ENCODE measurements at places on chromosomes 13 and 19.
A peak's percentile ranks its signal among the peaks of the same experiment; 100 is the strongest.

GRCh38 chr13:87198371-87198770, 472.8 kb upstream of the SLITRK5 start:
- DNase-seq, result no peak

- no peak for DNase-seq
Observed at GRCh38 chr19:32908641-32909190, 39.1 kb upstream of the SLC7A9 start.

GRCh38 chr19:43625918-43626579, 6.6 kb upstream of the ZNF428 start:
- DNase-seq, result peak; percentile 73

DNA sequence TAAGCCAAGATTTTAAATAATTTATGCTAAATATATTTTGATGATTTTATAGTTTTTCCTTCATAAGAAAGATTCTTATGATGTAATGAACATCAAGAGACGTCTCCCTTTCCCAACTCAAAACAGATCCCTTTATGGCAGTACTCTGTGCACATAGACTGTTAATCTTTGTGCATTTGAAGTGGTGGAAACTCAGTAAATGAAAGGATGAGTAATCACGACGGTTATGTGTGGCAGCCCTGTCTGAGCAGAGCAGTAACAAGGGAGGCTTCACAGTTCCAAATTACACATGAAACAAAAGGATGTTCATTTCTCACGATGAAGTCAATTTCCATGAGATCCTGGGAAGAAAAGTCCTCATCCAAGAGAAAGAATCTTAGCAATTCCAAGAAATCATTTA, 498.1 kb downstream of the KLF5 start:
- peak; percentile 9 for DNase-seq

GRCh38 chr13:98577836-98578285, 954 bp upstream of the STK24 start:
- DNase-seq, result no peak

DNA sequence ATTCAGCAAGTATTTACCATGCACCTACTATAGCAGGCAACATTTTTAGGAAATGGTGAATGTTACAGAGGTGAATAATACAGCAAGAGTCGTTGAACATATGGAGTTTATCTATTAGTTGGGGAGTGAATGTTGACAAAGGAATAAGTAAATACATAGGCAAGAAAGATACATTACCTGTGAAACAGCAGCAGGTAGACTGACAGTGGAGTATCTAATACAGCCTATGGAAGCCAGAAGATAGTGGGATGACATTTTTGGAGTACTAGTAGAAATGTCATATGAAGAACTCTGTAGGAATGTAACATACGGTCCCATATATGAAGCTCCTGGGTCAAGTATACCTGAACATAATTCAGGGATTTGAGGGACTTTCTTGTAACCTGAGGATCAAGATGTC, 2.1 kb upstream of the TNFSF11 start:
- DNase-seq, result no peak

DNA sequence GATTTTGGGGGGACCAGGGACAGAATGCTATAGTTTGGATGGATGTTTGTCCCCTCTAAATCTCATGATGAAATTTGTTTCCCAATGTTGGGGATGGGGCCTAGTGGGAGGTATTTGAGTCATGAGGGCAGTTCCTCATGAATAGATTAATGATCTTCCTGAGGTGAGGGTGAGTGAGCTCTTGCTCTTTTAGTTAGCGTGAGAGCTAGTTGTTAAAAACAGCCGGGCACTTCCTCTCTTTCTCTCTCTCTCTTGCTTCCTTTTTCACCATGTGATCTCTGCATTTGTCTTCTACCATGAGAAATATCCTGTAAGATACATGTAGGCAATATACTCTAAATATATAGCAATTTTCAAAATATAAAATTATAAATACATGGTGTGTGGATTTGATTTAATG, 290.8 kb upstream of the PCDH9 start:
- no peak for DNase-seq

DNA sequence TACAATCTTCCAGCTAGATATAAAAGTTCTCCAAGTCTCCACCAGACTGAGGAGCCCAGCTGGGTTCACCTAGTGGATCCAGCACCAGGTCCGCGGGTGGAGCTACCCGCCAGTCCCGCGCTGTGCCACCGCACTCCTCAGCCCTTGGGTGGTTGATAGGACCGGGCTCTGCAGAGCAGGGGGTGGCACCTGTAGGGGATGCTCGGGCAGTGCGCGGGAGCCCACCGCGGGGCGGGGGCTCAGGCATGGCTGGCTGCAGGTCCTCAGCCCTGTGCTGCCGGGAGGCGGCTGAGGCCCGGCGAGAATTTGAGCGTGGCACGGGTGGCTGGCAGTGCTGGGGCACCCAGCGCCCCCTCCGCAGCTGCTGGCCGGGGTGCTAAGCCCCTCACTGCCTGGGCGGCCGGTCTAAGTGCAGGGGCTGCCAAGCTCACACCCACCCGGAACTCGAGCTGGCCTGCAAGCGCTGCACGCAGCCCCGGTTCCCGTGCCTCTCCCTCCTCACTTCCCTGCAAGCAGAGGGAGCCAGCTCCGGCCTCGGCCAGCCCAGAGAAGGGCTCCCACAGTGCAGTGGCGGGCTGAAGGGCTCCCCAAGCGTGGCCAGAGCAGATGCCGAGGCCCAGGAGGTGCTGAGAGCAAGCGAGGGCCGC, 542.8 kb upstream of the PCDH9 start:
- DNase-seq, result no peak

DNA sequence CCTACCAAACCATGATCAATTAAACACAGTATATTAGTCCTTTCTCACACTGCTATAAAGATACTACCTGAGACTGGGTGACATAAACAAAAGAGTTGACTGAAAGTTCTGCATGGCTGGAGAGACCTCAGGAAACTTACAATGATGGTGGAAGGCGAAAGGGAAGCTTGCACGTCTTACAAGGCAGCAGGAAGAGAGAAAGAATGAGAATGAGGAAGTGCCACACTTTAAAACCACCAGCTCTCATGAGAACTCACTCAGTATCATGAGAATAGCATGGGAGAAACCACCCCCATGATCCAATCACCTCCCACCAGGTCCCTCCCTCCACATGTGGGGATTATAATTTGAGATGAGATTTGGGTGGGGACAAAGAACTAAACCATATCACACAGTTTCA, 324.9 kb upstream of the ZNF507 start:
- no peak for DNase-seq

DNA sequence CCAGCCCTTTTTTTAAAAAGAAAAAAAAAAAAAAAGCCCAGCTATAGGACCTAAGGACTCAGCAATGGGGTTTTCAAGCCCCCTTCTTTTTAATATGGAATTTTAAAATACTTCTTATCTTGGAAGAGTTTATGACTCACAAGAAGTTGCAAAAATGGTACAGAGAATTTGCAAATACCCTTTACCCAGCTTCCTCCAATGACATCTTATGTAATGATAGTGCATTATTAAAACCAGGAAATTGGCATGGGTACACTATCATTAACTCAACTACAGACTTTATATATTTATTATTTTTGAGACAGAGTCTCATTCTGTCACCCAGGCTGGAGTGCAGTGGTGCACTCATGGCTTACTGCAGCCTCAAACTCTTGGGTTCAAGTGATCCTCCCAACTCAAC, 16.1 kb downstream of the TMEM38A start:
- no peak for DNase-seq

GRCh38 chr13:30818323-30818960, 83.1 kb downstream of the ALOX5AP start:
- no peak for DNase-seq

DNA sequence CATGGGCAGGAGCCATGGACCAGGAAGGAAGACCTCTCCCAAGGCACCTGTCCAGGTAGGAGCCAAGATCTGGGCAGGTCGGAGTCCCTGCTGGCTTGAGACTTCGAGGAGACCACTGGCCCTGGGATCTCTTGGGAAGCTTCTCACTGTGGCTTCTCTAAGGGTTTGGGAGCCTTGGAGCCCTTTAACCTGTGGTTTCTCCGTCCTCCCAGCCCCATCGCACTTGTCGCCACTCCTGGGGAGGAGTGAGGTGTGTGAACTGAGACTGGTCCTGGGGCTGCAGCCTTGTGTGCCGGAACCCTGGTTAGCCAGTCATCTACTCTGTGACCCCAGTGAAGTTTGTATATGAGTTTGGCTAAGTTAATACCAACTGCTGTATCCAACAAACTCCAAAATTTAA, 8.2 kb downstream of the ZNF805 start:
- no peak for DNase-seq

GRCh38 chr19:44904426-44904994, 1.1 kb upstream of the APOE start:
- DNase-seq, result no peak

GRCh38 chr13:102402290-102402689, 442 bp upstream of the FGF14 start:
- peak; percentile 65 for DNase-seq

GRCh38 chr13:40096357-40096901, 441.0 kb downstream of the COG6 start:
- no peak for DNase-seq

DNA sequence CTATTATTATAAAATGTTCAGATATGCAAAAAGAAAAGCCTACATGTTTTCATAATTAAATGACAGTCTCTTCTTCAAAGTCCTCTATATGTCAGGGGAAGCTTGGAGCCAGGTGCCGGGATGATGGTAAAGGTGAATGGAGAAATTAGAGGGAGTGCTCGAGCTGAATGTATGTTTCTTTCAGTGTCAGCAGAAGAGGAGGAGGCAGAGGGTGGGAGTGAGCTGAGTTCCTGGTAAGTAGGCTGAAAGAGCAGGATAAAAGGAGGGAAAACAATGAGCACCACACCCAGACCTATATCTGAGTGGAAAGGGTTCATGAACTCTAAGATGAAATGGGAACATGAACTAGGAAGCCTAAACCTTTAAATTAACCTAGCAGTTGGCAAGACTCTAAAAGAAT, 307.6 kb upstream of the NBEA start:
- DNase-seq, result no peak

DNA sequence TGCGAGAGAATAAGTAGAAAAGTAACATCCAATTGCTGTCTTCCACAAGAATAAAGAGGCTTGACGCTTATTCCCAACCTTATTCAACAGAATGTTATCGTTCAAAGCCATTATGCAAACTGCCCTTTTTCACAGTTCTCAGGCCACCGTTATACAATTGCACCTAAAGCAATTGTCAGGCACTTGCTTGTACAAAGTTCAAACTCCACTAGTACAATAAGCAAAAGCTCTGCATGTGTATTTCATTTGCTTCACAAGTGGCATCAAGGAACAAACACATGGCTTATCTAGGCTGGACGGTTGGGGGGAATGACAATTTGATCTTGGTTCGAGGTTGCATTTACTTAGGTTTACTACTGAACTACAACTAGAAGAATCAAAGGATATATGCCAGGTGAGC, 815.6 kb downstream of the EFNB2 start:
- no peak for DNase-seq

GRCh38 chr13:76934671-76935070, 13.6 kb upstream of the ACOD1 start:
- DNase-seq, result no peak

DNA sequence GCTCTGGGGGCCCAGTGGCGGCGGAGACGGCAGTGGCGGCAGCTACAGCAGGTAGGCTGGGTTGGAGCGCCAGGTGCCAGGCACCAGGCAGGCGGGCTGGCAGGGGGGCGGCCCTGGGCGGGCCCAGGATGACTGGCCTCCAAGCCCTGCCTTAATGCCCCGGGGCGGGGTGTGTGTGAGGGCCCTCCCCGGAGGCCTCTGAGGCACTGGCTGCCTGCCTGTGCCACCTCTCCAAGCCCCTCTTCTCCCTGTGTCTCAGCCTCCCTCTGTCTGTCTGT, at the start of gene KLK11:
KLK11 (minus strand) TSS at position 63 of the 278 bp plus-strand sequence. CDS start 985 bp downstream, outside the sequence.
- no peak for DNase-seq

- DNase-seq, result no peak
Observed at GRCh38 chr19:49447485-49448431, 3.9 kb downstream of the PIH1D1 start.

GRCh38 chr19:47681388-47681787, 31.8 kb upstream of the EHD2 start:
- DNase-seq, result no peak

DNA sequence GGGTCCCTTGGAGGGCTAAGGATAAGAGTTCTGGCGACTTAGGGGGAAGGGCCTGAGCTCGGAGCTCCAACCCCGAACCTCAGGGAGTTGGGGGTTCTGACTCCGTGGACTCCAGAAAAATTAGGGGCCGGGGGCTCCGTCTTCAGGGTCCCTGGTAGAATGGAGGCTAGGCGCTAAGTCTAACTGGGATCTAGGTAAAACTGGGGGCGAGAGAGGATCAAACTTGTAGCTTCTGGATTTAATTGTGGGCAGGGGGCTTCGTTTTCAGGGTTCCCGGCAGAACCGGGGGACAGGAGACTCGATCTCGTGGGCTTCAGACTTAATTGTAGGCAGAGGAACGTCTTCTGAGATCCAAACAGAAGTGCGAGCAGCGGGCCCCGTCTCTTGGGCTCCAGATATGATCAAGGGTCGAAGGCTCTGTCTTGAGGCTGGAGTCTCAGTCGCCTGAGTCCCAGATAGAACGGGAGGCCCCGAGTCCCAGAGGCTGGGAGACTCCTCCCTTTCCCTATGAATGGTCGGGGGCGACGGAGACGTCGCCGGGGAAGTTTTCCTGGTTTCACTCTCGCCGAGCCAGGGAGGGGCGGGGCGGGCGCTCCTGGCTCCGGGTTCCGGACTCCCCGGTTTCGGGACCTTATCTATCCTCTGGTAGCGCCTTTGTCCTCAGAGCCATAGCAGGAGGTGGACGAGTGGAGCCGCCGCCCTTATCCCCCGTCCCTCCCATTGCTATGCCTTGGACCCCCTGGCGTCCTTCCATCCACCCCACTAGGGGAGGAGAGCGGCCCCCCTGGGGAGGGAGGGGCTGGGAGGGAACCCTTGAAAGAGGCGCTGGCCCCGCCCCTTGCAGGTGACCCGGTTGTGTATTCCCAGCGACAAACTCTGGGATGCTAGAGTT, 1.3 kb downstream of the NECTIN2 start:
- DNase-seq, result peak; percentile 36

DNA sequence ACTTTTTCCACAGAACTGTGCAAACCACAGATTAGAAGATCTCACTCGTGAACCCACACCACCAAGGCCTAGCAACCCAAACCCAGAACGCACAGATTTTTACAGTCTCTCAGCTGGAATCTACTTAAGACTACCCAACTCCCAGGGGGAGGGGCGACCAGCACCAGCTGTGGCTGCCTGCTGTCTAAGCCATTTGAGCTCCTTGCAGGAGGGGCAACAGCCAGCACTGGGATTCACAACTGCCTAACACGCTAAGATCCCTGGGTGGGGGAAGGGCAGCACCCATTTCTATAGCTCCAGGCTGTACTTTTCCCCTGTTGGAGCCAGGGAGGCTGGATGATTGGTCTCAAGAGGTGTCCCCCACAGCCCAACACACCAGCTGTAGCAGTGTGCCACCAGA, 368.8 kb downstream of the SUCLA2 start:
- no peak for DNase-seq

- no peak for DNase-seq
Observed at GRCh38 chr13:60893801-60894200, 496.8 kb downstream of the TDRD3 start.

Measured in frontal cortex (tissue), 4 donors.